ENCODE measurements at places on chromosomes 2 and 18.

GRCh38 chr2:237458519-237458918, 28.5 kb upstream of the MLPH start:
- DNase-seq: no peak

DNA sequence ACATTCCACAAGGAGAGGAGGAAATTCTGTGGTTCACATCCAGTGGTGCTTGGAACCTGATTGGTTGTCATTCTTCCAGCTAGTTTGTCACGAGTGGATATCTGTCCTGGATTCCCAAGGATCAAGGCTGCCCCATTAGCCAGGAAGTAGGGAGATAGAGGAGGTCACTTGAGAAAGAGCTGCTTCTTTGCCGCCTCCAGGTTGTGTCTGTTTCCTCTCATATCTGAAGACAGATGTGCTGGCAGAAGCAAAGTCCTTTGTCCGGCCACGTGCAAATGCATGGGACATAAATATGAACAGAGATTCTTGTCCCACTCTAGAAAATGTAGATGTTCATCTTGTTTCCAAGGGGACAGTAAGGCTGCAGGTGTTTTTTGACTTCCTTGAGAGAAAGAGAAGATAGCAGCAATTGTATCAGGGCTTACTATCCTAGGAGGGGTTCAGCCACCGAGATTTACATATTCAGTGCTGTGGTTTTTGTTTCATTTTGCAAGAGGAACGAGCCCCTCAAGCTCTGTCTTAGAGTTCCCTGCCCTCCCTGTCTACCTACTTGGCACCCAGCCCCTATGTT, 174.4 kb downstream of the RPIA start:
- peak; percentile 40 for DNase-seq

- no peak for DNase-seq
These were observed 1.4 kb upstream of the CYP1B1 start for GRCh38 chr2:38077431-38077769.

DNA sequence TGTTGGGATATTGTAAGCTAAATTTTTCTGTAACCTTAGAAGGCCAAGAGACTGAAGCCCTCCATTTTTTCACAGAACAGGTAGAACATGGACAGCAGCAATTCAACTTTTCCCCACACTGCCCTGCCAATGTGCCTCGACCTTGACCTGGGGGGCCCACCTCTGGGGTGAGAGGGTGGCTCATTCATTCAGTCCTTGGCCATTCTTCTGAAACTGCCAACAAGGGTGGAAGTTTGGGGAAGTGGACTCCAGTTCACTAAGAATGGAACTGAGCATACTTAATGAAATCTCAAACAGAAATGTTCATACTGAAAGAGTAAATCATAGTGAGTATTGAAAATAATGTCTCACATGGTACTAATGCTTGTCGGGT, 1.1 kb downstream of the EEF1B2 start:
- peak; percentile 15 for DNase-seq

- no peak for DNase-seq
These were observed 210.6 kb downstream of the AGPS start for GRCh38 chr2:177603181-177603580.

All from KBM-7 (cell line).